ENCODE measurements at places on chromosomes 16 and 17. TPM values are rescaled to one million over a fixed set of nuclear protein-coding genes. Genes with fewer than 3 reads are reported as not detected.

The ABCC6 gene
- total RNA-seq, result not detected

The MMP2 gene
- not detected for total RNA-seq

The PTGES3L gene
- total RNA-seq, result 0.63 TPM

The MAPT gene
- total RNA-seq, result 0.46 TPM

The NPIPB12 gene
- 65.4 TPM for total RNA-seq

The MYH11 gene
- not detected for total RNA-seq

The KRTAP9-8 gene
- total RNA-seq, result not detected

Measured in activated CD8-positive, alpha-beta memory T cell treated with anti-CD3 and anti-CD28 coated beads for 36 hours (primary cell).